ENCODE measurements at places on chromosomes 3 and 15. TPM values are rescaled to one million over a fixed set of nuclear protein-coding genes. Genes with fewer than 3 reads are reported as not detected.

DNA sequence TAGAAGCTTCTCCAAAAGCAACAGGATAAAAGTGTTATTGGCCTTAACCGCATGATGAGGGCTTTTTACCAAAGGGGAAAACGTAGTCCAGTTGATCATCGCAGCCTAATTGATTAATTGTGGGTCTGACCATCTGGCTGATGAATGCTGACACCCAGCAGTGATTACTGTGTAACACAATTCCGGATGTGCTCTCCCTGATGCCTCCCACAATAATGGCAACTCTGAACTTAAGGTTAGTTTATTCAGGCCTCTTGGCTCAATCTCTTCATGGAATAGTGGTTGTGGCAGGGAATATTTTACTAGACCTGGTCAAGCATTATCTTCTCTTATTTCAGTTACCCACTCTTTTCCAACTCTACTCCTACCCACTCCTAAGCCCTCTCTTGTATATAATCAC is 332.9 kb downstream of the TIGIT start:
- no peak for DNase-seq

The CYP1A2 gene
- 0.08 TPM for total RNA-seq

DNA sequence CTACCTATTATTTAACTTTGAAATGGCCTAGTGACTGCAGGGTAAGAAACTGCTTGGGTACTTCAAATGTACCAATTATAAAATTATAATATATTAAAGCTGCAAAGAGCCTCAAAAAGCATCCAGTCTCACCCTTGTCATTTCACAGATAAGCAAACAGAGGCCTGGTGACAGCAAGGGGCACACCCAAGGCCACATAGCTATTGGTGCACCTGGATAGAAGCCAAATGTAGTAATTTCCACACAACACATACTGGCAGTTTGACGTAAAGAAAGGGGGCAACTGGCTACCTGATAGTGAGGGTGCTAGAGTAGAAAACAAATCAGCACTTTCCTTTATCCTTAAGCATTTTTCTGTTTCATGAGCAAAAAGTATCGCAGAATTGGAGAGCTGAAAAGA is 51.1 kb downstream of the IFT57 start:
- DNase-seq = no peak

- DNase-seq = no peak
These were observed 958.8 kb downstream of the ZPLD1 start for GRCh38 chr3:103393395-103394186.

The GTPBP8 gene
- total RNA-seq = 28.1 TPM

Measured in activated T-cell treated with anti-CD3 and anti-CD28 coated beads, Interleukin-2, amount 50 U/mL, for 4 hours (primary cell).